ENCODE measurements at places on chromosomes 6 and 20. TPM values are rescaled to one million over a fixed set of nuclear protein-coding genes. Genes with fewer than 3 reads are reported as not detected.

Gene MCM8
- 2.7 TPM for polyA plus RNA-seq

Gene TRIM10
- not detected for polyA plus RNA-seq

Gene SLC2A10
- polyA plus RNA-seq: 1.9 TPM

Gene FRMD1
- polyA plus RNA-seq: 0.12 TPM

Gene SCP2D1
- polyA plus RNA-seq: not detected

Gene PPP1R10
- polyA plus RNA-seq: 7.8 TPM

Gene HLA-DOA
- polyA plus RNA-seq: 0.65 TPM

Gene FAM209B
- polyA plus RNA-seq: 0.62 TPM

Gene CST5
- not detected for polyA plus RNA-seq

Gene CGA
- polyA plus RNA-seq: not detected

Gene ENPP1
- 2.3 TPM for polyA plus RNA-seq

Gene GGTLC1
- not detected for polyA plus RNA-seq

All from heart right ventricle (tissue), 16 donors.